Fibroblast of skin of left biceps (primary cell): ENCODE measurements at places on chromosomes 16 and 17.
A peak's percentile ranks its signal among the peaks of the same experiment; 100 is the strongest.

DNA sequence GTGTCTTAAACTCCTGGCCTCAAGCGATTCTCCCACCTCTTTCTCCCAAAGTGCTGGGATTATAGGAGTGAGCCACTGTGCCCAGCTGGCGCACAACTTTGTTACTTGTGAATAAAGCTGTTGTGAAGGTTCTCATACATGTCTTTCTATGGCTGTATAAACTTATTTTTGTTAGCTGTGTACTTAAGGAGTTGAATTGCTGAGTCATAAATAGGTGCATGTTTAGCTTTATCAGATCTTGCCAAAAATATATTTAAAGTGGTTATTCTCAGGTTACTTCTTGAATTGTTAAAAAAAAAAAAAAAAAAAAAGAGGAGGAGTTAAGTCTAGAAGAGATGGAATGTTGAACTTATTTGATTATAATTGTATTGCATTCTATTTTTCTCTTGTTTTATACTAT is 47.6 kb upstream of the IRX3 start:
- DNase-seq = no peak

DNA sequence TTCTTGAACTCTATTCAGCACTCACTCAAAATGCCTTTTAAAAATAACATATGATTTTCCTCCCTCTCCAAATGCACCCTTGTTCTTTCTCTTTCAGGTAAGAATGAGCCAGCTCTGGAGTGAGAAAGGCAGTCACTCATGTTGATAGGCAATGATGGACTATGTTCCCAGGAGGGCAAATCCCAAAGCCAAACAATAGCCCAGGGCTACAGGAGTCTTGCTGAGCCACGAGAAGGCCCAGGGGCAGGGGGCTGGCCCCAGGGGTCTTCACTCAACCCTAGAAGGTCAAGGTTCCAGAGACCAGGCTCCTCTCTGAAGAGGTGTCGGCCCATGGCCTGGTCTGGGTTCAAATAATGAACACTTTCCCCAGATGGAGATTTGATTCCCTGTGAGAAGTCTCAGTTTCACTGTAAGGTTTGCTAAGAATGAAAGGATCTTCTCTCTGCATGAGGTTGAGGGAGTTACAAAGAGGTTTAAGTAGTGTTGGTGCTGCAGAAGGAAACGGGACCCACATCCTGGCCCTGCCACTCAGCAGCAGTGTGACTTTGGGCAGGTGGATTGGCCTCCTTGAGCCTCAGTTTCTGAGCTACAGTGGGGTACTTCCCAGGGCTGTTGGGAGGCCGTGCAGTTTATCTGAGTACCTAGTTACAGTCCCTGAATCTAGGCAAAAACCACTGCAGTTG is 49.0 kb downstream of the RTN4RL1 start:
- no peak for DNase-seq

DNA sequence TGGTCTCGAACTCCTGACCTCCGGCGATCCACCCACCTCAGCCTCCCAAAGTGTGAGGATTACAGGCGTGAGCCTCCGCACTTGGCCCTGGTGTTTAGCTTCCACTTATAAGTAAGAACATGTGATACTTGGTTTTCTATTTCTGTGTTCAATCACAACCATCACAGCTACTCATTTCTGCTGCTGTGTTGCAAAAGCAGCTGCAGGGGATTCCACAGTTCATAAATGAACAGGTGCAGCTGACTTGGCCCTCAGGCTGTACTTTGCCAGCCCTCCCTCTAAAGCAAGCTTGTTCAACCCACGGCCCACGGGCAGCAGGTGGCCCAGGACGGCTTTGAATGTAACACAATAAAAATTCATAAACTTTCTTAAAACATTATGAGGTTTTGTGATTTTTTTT is 79.2 kb downstream of the SLC39A11 start:
- DNase-seq = no peak

- DNase-seq = peak; percentile 19
These were observed 8.6 kb upstream of the MC1R start for GRCh38 chr16:89909777-89910716.

GRCh38 chr17:7644775-7645174 is 6.0 kb upstream of the ATP1B2 start:
- DNase-seq = no peak

DNA sequence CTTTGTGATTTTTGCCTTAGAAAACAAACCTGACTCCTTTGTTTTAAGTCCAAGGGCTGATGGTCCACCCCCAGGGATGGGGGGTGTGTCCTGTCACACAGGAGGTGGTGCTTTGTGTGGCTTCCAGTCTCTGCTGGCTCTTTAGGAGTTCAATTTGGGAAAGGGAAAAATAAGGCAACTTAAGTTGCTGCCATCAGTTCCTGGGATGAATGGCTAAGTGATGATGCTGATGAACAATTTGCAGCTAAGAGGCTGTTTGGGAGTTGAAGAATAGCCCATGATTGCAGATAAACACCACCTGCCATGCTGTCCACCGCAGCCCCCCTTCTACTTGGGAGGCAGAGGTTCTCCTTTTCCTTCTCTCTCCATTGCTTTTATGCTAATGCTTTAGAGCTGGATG is 40.2 kb downstream of the ARL4D start:
- DNase-seq = no peak

GRCh38 chr17:4483012-4483840 is 15.5 kb upstream of the SPNS2 start:
- no peak for DNase-seq

DNA sequence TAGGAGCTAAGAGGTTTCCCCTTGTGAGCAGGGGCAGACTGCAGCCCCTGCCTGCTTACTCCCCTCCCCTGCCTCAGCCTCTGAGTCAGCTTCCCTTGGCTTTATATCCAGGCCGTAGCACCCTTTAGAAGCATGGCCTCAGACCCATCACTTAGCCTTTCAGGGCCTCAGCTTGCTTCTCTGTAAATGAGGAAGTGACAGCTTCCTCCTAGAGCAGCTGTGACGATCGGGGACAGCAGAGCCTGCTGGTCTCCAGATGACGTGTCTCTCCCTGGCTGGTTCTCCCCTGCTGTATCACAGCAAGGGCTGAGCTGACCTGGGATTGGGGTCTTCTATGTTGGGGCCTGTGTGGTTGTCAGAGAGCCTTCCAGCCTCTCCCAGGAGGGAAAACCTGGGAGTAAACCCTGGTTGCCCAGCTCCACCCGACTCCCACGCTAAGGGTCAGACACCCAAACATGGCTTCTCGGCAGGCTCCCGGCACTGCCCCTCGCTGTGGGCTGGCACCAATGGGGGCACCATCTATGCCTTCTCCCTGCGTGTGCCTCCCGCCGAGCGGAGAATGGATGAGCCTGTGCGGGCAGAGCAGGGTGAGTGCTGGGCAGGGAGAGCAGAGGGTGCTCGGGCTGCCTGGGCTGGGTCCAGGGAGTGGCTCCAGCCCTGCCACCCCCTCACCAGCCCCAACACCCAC is 16.3 kb upstream of the MYO15B start:
- DNase-seq = no peak

DNA sequence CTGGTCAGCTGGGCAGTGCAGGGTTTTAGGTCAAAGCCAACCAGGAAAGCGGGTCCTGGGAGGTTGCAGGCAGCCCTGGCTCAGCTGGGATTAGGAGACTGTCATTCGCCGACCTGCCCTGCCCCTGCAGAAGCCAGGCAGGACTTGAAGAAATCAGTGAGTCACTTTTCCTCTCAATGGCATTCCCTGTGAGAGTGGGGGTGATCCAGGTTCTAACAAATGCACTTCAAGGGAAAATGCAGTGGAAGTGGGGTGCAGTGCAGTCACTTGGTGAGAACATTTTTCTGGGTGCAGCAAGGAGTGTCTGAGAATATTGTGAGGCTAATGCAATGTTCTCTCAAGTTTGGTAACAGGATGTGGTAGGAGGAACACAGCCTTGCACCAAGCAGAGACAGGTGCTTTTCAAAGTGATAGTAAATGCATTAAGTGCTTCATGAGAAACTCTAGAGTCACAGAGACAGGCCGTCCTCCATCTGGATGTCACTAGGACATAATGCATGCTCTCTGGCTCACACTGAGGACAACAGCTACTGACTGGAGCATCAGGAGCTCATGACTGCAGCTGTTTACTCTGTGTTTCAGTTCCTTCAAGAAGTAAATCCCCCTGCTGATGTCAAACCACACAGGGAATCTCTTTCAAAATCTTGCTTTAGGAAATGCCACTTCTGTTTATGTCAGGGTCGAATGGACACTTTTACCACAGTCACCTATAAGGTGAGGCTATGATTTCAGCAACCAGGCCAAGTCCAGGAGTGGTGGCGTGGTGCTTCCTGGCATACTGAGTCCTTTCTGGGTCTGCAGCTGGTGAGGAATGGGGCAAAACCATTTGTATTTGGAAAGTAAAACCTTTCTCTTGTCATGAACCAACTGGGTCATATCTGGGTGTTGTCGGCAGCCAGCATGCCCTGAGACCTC is 16.7 kb downstream of the CDK5R1 start:
- DNase-seq = no peak

- DNase-seq = no peak
These were observed 108.2 kb downstream of the RPTOR start for GRCh38 chr17:80652756-80653330.

DNA sequence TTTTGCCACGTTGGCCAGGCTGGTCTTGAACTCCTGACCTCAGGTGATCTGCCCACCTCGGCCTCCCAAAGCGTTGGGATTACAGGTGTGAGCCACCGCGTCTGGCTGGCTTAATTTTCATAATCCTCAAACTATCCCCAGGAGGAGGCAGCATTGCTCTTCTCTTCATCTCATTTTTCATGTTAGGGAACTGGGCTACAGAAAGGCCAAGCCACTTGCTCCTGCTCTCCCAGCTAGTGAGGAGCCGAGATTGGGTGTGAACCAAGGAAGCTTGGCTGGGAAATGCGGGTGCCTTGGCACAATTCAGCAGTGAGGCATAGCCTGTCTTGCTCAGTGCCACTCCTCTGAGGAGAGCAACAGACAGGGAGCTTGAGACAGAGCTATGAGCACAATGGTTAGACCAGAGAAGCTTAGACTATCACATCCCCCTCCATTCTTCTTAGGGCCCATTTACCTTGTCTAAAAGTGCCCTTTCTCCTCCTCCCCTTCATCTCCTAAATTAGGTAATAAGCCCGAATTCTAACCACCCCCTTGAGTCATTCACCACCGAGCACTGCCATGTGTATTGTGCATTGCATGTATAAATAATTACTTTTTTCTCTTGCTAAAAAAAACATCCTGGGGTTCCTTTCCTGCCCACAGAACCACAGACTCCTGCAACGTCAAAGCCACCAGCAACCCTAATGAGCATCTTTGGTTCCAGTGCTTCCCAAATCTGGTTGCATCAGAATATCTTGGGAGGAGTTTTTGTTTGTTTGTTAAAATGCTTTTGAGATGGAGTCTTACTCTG is 20.0 kb upstream of the KIF19 start:
- no peak for DNase-seq

- no peak for DNase-seq
These were observed 245.0 kb upstream of the RPL38 start for GRCh38 chr17:73958453-73958852.

GRCh38 chr17:10871914-10872313 is 34.0 kb upstream of the PIRT start:
- DNase-seq = no peak

DNA sequence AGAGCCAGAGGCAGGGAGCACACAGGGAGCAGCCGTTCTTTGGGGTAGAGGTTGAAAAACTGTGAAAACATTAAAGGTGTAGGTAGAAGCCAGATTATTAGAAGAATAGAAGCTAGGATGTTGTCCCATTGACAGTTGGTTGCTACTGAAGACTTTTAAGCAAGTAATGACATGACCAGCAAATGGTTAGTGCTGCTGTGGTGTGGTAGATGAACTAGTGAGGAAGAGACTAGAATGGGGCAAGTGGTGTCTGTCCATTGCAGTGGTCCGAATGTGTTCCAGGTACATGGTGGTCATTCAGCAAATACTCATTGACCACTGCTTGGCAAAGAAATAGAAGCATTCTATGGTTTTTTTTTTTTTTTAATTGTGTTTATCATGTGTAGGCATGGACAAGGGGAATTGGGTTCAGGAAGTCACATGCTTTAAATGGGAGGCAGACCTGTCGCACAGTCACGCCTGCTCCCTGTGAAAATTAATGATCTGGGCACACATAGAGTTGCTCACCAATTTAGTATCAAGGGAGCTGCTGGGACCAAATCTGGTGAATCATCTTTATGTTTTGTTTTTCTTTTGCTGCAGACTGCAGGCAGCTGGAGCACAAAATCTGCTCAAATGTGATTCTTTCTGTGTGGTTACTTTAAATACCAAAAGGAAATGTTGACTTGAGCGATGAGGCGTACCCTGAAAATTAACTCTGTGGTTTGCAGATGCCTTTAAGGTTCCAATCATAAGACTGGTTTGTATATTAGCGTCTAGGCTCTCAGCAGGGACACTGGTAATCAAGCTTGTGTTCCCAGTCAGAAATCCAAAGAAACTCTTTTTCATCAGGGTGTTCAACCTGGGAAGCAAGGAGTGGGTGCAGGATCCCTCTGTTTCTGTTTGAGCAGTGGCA is 30.7 kb downstream of the YPEL2 start:
- peak; percentile 73 for DNase-seq

DNA sequence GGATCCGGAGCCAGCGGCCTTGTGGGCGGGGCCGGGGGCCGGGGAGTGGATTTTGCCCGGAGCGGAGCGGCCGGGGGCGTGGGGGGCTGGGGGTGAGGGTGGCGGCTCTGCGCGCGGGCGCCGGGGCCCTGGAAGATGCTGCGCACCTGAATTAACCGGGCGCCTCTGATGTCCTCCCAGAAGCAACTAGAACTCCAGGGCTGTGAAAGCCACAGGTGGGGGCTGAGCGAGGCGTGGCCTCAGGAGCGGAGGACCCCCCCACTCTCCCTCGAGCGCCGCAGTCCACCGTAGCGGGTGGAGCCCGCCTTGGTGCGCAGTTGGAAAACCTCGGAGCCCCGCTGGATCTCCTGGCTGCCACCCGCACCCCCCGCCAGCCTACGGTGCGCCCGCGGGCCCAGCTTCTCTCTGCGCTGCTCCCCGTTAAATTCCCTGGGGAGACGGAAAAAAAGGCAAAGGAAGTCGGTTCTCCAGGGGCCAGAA is 549 bp downstream of the SLC26A11 start:
- no peak for DNase-seq

DNA sequence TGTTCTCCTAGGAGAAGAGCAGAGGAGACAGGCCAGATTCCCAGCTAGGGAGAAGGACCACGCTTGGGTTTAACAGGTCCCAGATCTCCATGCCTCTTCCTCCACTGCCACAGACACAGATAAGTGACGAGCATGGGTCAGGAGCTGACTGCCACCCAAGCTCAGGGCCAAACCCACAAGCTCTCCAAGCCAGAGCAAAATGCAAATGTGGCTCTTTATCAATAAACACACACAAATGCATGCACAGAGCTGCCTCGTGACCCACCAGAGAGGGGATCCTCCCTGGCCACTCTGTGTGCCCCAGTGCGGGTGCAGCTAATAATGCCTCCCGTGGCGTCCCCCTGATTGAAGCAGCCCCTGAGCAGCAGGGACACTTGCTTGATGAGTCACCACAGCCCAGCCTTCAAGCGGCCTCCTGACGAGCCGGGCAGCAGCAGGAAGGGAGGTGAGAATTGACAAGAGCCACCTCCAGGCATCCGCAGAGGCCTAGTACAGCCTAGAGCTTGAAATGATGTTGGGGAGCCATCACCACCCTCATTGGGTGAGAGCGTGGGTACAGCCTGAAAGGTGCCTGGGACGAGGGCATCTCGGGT is 143.9 kb downstream of the CCDC182 start:
- DNase-seq = no peak

DNA sequence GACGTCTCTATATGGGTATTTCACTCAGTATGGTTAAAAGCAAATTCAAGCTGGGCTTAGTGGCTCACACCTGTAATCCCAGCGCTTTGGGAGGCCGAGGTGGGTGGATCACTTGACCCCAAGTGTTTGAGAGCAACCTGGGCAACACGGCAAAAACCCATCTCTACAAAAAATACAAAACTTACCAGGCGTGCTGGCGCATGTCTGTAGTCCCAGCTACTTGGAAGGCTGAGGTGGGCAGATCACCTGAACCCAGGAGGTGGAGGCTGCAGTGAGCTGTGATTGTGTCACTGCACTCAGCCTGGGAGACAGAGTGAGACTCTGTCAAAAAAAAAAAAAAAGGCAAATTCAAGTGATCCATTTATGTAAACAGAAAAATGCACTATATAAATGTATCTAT is 1.3 kb upstream of the TNFRSF17 start:
- DNase-seq = no peak
